ENCODE measurements at places on chromosomes 5 and 9.
A peak's percentile ranks its signal among the peaks of the same experiment; 100 is the strongest.

DNA sequence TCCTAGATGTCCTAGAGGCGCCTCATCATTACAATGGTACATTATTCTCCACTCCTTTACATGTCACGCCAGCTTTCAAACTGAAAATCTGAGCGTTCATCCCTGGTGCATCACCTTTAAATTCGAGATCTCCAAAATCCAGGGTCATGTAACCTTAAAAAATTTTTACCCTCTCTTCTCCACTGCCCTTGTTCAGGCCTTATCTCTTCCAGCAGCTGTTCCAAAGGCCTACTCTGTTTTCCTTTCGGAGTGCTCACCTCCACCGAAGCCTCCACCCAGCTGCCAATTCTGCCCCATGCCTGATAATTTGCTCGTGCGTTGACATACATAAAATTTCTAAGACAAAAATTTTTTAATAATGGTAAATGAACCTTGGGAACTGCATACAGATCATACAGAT is 950 bp upstream of the MSH3 start:
- DNase-seq = no peak

GRCh38 chr5:61800450-61800849 is 468.4 kb downstream of the ZSWIM6 start:
- no peak for DNase-seq

DNA sequence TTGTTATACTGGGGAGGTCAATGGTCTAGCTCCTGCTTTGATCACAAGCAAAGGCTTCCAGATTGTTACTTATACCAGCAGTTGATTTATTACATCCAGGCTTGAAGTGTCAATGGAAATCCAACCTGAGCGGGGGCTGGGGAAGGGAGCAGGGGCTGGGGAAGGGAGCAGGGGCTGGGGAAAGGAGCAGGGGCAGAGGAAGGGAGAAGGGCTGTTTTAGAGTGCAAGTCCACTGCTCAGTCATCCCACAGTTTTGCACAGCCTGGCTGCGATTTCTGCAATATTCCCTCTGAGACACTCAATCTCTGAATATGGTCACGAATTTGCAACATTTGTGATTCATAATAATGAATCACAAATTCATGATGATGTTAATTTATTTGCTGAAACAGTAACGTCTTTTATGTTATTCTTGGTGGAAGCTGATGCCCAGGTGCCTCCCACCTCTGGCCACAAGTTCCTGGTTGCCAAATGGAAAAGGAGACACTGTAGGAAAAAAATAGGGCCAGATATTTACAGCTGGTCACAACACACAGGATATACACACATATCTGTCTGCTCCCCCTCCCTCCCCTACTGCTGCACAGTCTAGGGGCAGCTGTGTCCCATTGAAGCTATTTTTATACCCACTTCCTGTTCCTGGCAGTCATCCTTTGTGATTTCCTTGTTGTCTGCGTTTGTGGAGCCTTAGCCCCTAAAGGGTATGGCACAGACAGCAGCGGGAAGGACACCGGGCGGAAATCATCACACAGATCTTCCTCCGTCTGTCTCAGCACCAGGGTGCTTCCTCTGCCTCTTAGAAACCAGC is 325.1 kb downstream of the GADD45G start:
- DNase-seq = no peak

DNA sequence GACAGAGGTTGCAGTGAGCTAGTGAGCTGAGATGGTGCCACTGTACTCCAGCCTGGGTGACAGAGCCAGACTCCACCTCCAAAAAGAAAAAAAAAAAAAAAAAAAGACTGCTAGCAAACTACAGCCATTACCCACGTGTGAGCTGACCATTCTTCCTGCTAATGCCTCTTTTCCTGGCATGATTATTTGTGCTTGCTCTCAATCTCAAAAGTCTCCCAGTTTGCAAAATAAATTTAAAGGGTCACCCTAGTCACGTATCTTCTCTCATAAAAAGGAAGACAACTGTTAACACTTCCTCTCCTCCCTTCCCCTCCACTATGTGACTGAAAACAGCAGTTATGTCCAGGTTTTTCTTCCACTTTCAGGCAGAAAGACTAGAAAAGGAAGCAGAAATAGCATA is 37.2 kb downstream of the TRIM36 start:
- DNase-seq = peak; percentile 29

DNA sequence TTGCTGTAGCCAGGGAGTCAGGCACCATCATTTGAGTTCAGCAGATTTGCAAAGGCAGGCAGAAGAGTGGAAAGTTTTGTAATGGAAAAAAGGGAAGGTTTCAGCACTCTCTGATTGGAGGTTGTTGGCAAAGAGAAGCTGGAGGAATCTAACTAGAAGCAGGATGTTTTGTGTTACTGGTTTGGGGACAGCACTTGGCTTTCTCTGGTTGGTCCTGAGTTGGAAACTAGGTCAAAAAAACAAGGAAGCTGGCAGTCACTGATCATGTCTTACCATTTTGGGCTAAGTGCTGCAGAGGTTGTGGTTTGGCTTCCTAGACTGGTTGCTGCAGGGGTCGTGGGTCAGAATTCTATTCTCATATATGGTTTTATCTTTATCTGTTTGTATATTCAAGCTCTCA is 189.8 kb downstream of the DRD1 start:
- no peak for DNase-seq

DNA sequence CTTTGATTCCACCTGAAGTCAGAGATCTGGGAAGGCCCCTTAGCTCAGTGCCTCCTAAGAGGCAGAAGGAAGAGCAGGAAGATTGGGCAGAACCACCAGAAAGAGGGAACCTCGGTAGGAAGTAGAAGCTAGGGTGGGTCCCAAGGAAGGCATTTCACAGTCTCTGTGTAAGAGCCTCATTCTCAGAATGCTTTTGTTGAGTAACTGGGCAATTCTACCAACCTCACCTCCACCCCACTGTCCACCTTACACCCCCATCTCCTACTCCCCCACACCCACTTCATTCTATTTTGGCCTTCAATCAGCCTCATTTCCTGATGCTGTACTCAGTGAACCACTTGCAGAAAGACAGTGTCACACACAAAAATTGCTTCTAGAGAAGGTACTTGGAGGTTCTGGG is 3.5 kb downstream of the HBEGF start:
- DNase-seq = no peak

- peak; percentile 11 for DNase-seq
Observed at GRCh38 chr9:20997503-20998076, 33.9 kb downstream of the HACD4 start.

DNA sequence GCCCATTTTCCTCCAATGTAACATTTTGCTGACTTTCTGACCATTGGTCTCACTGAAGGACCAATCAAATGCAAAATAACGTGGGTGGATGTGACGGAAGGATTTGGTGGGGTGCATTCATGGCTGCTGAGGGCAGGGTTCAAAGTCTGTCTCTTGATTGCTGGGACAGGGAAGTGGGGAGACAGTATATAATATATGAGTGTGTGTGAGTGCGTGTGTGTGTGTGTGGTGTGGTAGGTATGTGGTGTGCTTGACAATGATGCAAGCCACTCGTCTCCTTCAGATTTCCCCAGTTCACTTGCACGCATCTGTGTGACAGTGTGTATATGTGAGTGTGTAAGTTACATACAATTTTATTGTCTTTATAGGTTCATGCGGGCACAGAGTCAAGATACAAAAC is 477.3 kb downstream of the DIRAS2 start:
- DNase-seq = no peak

DNA sequence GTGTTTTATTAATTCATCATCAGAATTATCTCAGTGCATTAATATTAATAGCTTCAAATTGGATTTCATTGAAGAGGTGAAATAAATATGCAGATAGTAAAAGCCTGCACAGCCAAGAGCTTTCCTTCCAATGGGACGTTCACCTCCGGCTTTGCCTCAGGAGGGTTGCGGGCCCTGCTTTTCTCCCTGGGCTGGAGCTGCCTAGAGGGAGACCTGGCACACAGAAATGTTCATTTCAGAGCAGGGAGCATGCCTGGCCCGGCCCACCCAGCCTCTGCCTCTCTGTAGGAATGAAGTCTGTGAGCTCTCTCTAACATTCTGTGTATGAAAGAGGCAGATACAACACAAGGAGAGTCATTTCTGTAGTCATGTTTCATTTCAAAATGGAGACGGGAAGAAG is 100.4 kb upstream of the IRX2 start:
- no peak for DNase-seq

Measured in HL-60 (cell line).